Peyer's patch (tissue), 4 donors: ENCODE measurements at places on chromosomes 6 and 20. TPM values are rescaled to one million over a fixed set of nuclear protein-coding genes. Genes with fewer than 3 reads are reported as not detected.

PCIF1 gene
- total RNA-seq: 53.2 TPM

ADTRP gene
- 187 TPM for total RNA-seq

FRK gene
- 7.4 TPM for total RNA-seq

RRBP1 gene
- total RNA-seq: 328 TPM

RPL7L1 gene
- 52.8 TPM for total RNA-seq

FAM83C gene
- not detected for total RNA-seq

SLC22A7 gene
- total RNA-seq: not detected

DNA sequence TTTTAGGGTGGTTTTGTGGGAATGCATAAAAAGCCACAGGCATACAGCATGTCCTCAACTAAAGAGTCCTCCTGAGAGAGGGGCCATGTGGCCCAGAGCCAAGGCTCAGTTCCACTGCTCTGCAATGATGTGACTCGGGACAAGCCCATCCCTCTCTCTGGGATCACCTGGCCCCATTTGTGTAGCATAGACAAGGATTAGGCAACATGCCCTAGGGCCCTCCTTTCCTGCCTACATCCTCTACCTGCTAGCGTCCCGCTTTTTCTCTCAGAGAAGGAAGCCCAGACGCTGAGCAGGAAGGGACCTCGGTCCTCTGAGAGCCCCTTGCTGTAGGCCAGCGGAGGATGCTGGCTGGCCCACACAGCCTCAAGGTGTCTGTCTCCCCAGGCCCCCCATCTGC, 8.8 kb downstream of the TGM2 start:
- H3K36me3 ChIP-seq: no peaks in the 10 kb centered on the region
- no peak overlapping the region for H3K27ac ChIP-seq
- H3K27me3 ChIP-seq: no peaks in the 10 kb centered on the region
- no peak for DNase-seq

- no peaks in the 10 kb centered on the region for H3K27me3 ChIP-seq
- no peaks in the 10 kb centered on the region for H3K36me3 ChIP-seq
- DNase-seq: no peak
These were observed 37.9 kb downstream of the TMEM242 start for GRCh38 chr6:157285422-157285779.

GRCh38 chr6:150738092-150738629, 127.3 kb upstream of the MTHFD1L start:
- DNase-seq: no peak
- no peak overlapping the region for H3K4me3 ChIP-seq
- no peak overlapping the region for H3K27ac ChIP-seq
- H3K36me3 ChIP-seq: peaks cover 7% of the 10 kb centered on the region
- H3K4me1 ChIP-seq: no peaks in the 10 kb centered on the region

DNA sequence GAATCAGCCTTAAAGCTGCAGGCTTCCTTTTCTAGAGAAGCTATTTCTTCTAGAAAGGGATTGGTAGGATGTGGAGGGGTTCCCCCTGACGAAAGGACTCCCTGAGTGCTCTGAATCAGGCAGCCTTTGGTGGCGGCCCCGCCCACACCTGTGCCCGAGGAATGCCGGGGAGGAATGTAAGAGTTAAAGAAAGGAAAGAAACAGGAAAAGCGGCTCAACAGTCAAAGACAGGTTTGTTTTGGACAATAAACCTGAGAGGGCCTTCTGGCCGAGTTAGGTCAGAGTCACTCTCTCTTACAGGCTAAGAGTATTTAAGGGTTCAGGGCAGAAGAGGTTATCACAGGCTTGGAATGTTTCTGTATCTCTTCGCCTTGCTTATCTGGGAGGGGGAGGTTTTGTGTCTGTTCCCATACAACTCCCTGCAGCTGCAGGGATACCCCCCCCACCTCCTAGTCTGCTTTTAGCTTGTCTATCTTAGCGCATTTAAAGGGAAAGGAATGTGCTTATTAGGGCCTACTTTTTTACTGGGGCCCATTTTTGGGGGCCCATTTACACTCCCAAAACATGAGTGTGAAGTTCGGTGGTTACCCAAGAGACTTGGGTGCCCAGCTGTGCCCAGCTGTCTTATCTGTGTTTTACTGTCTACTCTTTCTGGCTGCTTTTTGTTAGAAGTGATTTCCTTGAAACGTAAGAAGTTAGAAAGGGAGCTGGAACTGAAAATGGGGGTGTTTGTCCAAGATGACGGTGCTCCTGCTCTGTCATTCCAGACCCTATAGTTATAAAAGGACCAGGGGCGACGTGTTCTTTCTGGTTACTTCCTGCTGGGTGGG, 32.8 kb downstream of the DYNLT1 start:
- no peaks in the 10 kb centered on the region for H3K4me1 ChIP-seq
- no peak overlapping the region for H3K4me3 ChIP-seq
- DNase-seq: no peak
- H3K27me3 ChIP-seq: no peaks in the 10 kb centered on the region
- no peak overlapping the region for H3K27ac ChIP-seq
- H3K36me3 ChIP-seq: peaks cover 59% of the 10 kb centered on the region

- no peaks in the 10 kb centered on the region for H3K36me3 ChIP-seq
- no peaks in the 10 kb centered on the region for H3K4me1 ChIP-seq
- H3K27ac ChIP-seq: no peak overlapping the region
- no peak for DNase-seq
- H3K27me3 ChIP-seq: no peaks in the 10 kb centered on the region
- H3K4me3 ChIP-seq: no peak overlapping the region
These were observed 43.2 kb upstream of the CDH22 start for GRCh38 chr20:46351357-46352058.

GRCh38 chr6:22432060-22432459, 135.2 kb upstream of the PRL start:
- H3K27me3 ChIP-seq: no peaks in the 10 kb centered on the region
- no peaks in the 10 kb centered on the region for H3K36me3 ChIP-seq
- H3K4me1 ChIP-seq: no peaks in the 10 kb centered on the region
- no peak overlapping the region for H3K4me3 ChIP-seq
- no peak for DNase-seq
- no peak overlapping the region for H3K27ac ChIP-seq

DNA sequence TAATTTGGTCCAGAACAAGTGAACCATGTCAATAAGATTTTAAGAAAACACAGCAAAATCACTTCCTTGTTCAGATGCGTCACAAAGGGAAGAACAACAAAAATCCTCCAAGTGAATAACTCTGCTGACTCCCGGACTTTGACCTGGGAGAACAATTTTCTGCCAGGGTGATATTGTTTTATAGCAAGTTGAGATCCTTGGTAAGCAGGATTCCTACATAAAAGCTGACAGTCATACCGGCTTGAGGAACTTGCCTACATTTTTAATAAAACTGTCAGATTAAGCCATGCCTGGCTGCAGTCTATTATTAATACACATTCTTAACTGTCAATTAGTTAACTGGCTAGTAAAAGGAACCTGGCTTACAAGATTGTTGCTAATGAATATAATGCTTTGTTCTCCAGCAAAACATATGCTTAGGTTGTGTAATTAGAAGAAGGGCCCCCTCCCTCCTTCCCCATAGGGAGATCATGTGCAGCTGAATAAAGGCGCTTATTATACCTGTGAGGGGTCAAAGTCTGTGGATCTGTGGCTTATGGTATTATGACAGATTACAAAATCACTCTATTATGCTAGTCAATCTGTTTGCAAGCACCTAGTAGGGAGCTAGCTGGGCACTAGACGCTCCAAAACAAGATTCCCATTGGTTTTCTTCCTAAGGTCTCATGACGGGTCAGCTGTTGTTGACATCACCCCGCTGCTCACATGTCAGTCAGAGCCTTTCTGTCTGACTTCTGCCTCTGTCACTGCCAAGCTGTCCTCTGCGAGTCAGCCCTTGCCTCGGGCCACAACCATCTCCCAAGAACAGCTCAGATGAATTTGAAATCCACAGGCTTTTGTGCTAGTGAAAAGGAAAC, 44.6 kb upstream of the SEC63 start:
- no peaks in the 10 kb centered on the region for H3K4me1 ChIP-seq
- peak overlapping the region; percentile 30 for H3K4me3 ChIP-seq
- no peaks in the 10 kb centered on the region for H3K27me3 ChIP-seq
- no peak overlapping the region for H3K27ac ChIP-seq

- peak overlapping the region; percentile 72 for H3K27ac ChIP-seq
- no peaks in the 10 kb centered on the region for H3K36me3 ChIP-seq
- H3K4me3 ChIP-seq: no peak overlapping the region
- H3K4me1 ChIP-seq: peaks cover 4% of the 10 kb centered on the region
These were observed 198.3 kb downstream of the BCAS1 start for GRCh38 chr20:53872081-53872541.

DNA sequence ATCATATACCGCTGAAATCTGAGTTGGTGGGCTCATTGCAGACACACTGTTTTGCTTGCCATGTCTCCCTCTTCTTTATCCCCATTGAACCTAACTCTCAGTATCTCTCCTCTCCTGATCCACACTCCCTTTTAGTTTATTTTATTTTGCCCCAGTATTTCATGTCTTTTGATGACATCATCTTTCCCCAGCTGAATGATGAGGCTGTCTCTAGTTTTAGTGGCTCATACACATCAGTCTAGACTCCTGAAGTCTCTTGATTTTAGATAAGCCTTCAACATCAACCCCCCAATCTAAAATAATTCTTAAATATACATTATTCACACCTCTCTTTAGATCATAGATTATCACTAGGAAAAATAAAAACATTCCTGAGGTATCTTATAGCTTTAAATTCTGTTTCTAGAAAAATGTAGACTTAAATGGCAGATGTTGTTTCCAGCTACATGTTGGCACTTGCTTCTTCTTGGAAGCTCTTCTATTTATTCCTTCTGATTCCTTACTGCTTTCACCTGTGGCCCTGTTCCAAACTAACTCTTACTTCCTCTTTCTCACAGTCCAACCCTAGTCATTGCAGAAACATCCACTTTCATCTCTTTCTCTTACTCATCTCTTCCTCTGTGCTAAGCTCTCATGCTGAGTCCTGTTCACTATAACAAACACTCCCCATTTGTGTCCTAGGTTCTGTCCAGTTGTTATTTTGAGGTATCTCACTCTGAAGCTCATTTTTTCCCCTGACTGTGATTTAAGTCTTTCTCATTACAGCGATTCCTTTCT, 191.9 kb upstream of the SLC35B3 start:
- no peak overlapping the region for H3K27ac ChIP-seq
- no peaks in the 10 kb centered on the region for H3K4me1 ChIP-seq
- no peak overlapping the region for H3K4me3 ChIP-seq
- H3K27me3 ChIP-seq: no peaks in the 10 kb centered on the region

DNA sequence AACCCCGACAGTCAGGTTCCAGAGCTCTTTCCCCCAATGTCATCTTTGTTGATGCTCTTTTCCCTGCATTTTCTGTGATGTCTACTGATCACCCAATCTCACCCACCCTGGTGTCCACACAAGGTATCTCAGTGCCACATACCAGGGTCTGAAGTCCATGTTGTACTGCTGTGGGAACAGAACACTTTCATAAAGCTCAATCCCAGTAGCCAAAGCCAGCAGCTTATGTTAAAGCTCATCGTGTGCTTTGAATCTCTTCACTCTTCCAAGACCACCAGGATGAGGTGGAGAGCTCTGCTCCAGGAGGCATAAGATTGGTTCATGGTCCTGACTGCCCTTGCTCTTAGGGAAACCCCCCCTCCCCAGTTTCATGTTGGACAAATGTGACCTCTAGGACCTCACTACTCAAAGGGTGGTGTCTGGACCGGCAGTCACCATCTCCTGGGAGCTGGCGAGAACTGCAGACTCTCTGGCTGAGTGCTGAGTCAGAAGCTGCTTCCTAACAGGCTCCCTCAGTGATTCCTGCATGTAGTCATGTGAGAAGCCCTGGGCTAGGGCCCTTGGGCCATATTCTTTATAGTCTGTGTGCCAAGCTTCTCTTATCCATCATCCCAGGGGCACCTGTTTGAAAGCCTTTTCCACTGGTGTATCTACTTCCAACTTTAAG, 13.4 kb upstream of the CPNE5 start:
- H3K4me3 ChIP-seq: no peak overlapping the region
- peaks cover 4% of the 10 kb centered on the region for H3K4me1 ChIP-seq
- H3K27me3 ChIP-seq: no peaks in the 10 kb centered on the region
- no peak overlapping the region for H3K27ac ChIP-seq
- DNase-seq: no peak

DNA sequence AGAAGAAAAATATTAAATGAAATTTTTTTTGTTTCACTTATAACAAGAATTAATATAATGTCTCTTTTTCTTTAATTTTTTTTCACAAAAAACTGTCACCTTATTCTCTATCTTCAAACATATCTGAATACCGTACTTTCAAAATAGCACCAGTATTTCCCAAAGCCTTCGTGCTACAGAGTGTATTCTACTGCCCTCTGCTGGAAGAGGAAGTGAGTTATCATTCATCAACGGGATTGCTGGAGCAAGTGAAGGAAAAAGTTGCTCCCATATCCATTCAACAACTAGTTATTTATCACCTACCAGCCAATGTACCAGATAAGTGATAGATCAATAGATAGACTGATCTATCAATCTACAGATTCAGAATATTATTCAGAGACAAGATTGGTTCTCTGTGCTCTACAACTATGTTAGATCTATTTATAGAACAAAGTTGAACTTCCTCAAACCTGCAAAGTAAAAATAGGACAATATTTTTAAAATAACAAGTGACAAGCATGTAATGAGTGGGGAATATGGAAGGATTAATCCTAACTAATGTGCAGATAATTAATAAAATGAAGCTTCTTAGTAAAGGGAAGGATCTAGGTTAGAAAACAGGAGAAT, 26.7 kb upstream of the TFAP2B start:
- no peak for DNase-seq
- H3K27ac ChIP-seq: no peak overlapping the region
- H3K4me1 ChIP-seq: no peaks in the 10 kb centered on the region
- H3K36me3 ChIP-seq: no peaks in the 10 kb centered on the region

- H3K27ac ChIP-seq: no peak overlapping the region
- H3K4me1 ChIP-seq: no peaks in the 10 kb centered on the region
- no peaks in the 10 kb centered on the region for H3K27me3 ChIP-seq
These were observed 116.2 kb upstream of the GPR6 start for GRCh38 chr6:109861946-109862345.

DNA sequence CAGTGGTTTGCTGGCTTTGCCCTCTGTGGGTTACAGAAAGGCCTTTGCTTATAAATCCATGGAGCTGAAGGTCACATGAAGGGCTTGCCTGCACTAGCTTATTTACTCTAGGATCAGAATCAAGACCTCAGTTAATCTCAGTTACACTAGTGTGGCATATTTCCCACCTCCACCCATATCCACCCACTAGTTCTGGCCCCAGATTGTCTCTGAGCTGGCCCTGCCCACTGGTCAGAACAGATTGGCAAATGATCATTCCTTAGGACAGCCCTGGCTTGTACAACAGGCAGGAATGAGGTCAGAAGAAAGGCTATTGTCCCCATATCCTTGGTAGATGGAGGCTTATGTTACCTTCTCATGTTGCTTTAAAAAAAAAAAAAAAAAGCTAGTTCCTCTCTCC, 33.3 kb upstream of the SASH1 start:
- no peaks in the 10 kb centered on the region for H3K27me3 ChIP-seq
- no peaks in the 10 kb centered on the region for H3K36me3 ChIP-seq
- no peaks in the 10 kb centered on the region for H3K4me1 ChIP-seq
- no peak overlapping the region for H3K27ac ChIP-seq
- no peak overlapping the region for H3K4me3 ChIP-seq

DNA sequence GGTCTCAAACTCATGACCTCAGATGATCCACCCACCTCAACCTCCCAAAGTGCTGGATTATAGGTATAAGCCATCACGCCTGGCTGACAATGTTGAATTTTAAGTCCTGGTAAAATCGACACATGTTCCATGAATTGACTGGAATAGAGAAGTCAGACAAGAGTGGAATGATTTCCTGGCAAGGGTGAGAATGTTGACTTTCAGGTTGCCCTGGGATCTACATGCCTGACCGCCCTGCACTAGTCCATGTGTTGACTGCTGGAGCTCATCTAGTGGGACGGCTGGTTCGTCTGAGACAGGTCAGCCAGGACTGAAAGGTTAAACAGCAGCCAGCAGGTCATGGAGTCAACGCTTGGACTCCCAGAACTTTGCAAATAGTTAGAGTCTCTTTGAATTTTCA, 88.8 kb downstream of the SASH1 start:
- H3K27ac ChIP-seq: no peak overlapping the region
- H3K36me3 ChIP-seq: no peaks in the 10 kb centered on the region
- no peak for DNase-seq
- H3K27me3 ChIP-seq: no peaks in the 10 kb centered on the region
- H3K4me3 ChIP-seq: no peak overlapping the region
